ENCODE measurements at places on chromosomes 5 and 9. TPM values are rescaled to one million over a fixed set of nuclear protein-coding genes. Genes with fewer than 3 reads are reported as not detected.

Gene TRPM3
- 1.2 TPM for total RNA-seq

Gene RAI14
- total RNA-seq, result 92.5 TPM

Gene PLCXD3
- total RNA-seq, result 1.6 TPM

Gene SOHLH1
- total RNA-seq, result 0.24 TPM

- no peak for ATAC-seq
These were observed 1039.8 kb upstream of the SEMA6A start for GRCh38 chr5:117614408-117614807.

GRCh38 chr5:2142456-2142954 lies 259.8 kb upstream of the IRX4 start:
- no peak for ATAC-seq

DNA sequence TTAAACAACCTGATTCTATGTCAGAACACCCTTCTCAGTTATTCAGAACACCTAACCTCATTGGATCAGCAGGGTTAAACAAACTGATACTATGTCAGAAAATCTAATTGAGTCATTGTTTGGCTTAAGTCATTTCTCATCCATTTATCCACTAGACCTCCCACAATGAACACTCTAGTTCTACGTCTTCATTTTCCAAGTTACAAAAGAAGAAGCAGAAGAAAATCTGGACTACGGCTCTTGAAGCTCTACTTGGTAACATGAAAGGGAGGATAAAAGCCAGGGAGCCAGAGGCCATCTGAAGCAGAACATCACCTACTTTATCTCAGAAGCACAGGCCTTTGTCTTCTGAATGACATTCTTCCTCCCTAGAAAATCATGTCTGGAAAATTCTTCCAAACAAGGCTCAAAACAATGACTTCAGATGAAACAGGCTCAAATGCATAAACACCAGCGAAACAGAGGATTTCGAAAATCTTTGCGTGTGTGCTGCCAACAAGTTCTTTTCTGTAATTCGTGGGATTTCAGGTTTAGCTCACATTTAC lies 35.4 kb upstream of the TGFBI start:
- ATAC-seq, result no peak

DNA sequence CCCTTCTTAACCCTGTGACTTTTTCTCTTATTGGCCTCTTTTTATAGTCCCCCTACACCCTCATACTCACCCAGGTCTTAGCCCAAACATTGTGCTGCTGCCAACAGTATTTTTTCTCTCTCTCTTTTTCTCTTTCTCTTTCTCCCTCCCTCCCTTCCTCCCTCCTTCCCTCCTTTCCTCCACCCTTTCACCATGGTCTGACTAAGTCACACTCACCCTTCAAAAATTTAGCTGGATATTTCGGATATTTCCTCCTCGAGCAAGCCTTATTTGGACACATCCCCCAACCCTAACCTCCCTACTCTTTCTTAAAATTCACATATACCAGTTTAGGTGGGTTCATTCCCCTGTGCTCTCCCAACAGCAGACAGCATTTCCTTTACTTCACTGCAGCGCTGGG lies 64.7 kb downstream of the FGF1 start:
- no peak for ATAC-seq

GRCh38 chr9:6827439-6828145 lies 69.8 kb downstream of the KDM4C start:
- peak; percentile 69 for ATAC-seq

GRCh38 chr5:147805030-147805454 lies 22.5 kb upstream of the JAKMIP2 start:
- no peak for ATAC-seq

- ATAC-seq, result no peak
These were observed 84.5 kb upstream of the RAI14 start for GRCh38 chr5:34571677-34572041.

DNA sequence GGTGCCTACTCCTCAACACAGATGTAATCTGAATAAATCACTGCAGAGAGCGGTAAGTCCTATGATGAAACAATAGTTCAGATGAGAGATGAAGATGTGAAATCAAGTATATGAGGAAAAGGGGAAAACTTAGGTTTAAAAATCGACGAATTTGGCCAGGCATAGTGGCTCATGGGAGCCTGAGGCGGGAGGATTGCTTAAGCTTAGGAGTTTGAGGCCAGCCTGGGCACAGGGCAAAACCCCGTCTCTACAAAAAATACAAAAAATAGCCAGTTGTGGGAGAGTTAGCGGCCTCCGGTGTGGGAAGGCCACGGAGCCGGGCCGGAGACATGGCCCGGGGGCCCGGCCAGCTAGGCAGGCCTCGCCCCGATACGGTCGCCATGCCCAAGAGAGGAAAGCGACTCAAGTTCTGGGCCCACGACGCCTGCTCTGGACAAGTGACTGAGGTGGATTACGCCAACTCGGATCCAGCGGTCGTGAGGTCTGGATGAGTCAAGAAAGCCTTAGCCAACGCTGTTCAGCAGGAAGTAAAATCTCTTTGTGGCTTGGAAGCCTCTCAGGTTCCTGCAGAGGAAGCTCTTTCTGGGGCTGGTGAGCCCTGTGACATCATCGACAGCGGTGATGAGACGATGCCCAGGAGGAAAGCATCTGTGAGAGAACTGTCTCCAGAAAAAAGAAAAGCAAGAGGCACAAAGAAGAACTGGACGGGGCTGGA lies 62.8 kb upstream of the SUB1 start:
- peak; percentile 22 for ATAC-seq

GRCh38 chr9:134357631-134358025 lies 31.4 kb downstream of the RXRA start:
- no peak for ATAC-seq

DNA sequence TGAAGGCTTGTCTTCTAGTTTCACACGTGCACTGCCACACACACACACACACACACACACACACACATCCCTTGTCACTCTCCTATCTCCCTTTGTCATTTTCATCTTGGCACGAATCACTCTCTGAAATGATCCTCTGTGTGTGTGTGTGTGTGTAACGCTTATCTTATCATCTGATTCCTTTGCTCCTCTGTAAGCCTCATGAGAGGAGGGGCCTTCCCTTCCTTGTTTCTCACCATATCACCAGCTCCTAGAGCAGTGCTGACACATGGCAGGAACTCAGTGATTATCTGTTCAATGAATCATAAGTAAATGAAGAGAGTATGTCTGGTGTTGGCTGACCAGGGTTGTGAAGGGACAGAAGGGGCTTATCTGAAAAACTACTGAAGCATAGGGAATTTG lies 53.3 kb downstream of the PDE4D start:
- peak; percentile 86 for ATAC-seq

DNA sequence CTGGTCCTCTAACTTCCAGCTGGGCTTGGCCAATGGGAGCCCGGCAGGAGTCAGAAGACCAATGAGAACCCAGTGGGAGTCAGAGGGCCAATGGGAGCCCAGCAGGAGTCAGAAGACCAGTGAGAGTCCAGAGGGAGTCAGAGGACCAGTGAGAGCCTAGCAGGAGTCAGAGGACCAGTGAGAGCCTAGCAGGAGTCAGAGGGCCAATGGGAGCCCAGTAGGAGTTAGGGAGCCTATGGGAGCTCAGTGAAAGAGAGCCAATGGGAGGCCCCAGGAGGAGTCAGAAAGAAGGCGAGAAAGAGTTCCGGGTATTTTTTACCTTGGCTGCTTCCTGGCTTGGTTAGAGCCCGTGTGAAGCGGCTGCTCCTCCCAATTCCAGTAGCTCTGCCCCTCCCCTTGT lies 191.0 kb downstream of the GABBR2 start:
- ATAC-seq, result no peak

- no peak for ATAC-seq
These were observed 1167.7 kb downstream of the MAT2B start for GRCh38 chr5:164672931-164673694.
